ENCODE measurements at places on chromosomes 5 and 9.

DNA sequence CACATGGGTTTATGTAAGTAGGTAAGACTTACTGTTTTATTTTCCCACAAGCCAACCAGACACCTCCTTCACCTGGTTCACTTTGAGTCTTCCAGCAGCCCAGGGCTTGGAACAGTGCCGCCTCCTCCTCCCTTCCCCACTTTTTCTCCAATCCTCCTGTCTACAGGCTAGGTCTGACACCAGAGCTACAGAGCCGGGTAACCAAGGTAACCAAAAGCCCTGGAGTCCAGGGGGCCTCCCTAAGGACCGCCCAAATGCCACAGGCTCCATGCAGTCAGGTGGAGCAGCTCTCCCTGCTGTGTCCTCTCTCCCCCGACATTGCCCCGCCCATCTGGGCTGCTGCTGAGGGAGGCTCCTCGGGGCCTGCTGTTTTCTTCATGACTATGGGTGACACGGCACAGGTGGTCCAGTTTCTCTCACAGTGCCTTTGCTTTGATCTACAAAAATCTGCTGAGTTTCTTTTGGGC lies 138.0 kb upstream of the EFNA5 start:
- no peak for DNase-seq

- DNase-seq: no peak
Observed at GRCh38 chr5:17167171-17167891, 50.1 kb upstream of the BASP1 start.

DNA sequence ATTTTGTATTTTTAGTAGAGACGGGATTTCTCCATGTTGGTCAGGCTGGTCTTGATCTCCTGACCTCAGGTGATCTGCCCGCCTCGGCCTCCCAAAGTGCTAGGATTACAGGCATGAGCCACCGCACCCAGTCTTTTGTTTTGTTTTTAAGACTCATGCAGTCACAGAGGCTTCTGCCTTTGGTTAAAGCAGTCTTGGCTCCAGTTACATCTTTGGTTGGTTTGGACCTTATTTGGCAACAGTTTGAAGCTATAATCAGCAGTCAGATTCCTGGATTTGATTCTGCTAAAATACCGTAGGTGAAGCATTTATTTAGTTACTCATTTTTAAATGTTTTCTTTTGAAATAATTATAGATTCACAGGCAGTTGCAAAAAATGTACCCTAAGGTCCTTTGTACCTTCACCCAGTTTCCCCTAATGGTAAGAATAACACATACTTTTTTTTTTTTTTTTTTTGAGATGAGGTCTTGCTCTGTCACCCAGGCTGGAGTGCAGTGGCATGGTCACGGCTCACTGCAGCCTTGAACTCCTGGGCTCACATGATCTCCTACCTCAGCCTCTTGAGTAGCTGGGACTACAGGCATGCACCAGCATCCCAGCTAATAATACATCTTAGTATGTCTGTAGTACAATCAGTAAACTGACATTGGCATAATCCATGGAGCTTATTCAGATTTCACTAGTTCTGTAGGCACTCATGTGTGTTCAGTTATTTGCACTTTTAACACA lies 15.7 kb downstream of the USP20 start:
- no peak for DNase-seq

GRCh38 chr5:153491038-153491744 lies 721 bp downstream of the GRIA1 start:
- DNase-seq: no peak

GRCh38 chr5:154316223-154316935 lies 125.8 kb downstream of the GALNT10 start:
- peak; percentile 21 for DNase-seq

DNA sequence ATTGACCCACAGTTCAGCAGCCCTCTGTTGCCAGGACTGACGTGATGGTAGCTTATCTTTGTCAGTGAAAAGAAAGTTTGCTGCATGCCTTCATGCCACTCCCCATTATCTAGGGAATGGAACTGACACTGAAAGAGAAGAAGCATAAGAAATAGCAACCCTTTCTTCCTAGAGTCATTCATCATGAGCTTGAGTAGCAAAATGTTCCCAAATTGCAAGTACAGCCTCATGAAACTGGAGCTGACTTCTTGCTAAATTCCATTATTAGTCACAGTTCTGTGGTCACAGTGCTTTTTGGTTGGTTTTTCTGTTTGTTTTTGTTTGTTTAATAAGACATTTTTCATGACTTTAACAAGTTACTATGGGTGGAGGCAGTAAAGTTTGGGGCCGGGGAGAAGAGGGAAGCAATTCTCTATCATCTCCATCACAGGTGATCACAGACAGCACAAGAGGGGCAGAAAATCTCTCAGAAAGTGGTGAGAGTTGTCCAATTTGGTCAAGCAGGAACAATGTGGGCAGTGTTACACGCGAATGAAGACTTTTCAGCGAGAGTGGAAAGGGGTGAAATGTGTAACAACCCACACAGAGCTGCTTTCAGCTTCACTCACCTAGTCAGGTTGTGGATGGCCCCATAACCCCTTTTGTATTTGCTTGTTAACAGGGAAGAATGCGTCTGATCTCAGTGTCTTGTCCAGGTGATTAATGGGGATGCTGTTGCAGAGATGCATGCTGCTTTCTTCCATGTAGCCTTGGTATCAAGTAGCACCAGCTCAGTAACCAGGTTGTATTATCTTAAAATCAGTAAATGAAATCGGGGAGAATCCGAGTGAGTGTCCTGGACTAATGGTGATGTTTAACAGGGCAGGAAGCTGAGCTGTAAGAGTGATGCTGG lies 440.4 kb downstream of the DMRT2 start:
- peak; percentile 71 for DNase-seq

DNA sequence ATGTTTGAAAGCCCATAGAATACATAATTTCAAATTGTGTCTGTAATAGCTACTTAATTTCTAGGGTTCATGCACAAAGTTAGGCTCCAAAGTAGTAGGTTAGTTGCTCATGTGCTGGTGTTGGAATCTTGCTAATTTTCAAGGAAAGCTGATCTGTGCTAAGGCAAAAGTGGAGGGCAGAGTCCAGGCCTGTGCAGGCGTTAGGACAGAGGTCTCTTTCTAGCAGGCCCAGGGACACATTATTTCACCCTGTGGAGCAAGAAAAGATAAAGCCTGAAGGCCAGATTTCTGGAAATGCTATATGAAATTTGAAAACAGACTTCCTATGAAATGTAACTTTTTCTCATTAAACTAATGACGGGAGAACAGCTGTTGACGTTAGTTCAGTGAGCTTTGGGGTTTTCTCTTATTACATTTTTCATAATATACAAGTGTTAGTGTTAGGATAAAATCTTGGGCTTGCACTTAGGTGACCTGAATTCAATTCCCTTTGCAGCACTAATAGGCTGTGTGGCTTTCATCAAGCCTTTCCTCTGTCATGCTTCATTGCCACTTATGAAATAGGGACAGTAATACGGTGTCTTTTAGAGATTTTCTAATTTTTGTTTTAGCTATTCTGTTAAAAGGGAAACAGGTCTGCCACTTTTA lies 196.7 kb upstream of the HAPLN1 start:
- no peak for DNase-seq

- no peak for DNase-seq
Observed at GRCh38 chr5:143180751-143181150, 222.7 kb downstream of the NR3C1 start.

GRCh38 chr9:114275246-114276004 lies 47.5 kb upstream of the ORM1 start:
- peak; percentile 52 for DNase-seq

DNA sequence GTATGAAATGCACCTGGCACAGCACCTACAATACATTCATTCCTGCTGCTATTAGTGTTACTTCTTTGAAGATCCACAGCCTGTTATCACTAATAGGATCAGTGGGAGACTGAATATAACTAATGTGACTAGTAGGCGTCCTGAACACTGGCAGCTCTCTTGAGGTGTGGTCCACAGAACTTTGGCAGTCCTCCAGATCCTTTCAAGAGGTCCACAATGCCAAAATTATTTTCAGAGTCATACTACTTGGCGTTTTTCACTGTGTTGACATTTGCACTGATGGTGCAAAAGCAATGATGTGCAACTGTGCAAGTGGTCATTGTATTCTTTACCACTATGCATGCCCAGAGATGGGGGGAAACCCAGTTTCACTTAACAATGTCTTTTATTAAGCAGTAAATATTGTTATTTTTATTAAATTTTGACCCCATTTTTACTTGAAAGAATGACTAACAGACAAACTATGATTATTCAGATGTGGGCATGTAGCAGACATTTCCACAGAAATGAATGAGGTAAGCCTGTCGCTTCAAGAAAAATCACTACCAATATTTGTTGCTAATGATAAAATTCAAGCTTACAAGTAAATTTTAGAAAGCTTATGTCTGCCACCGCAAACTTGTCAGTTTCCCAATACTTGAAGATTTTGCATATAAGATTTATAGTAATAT lies 48.9 kb downstream of the ADRB2 start:
- peak; percentile 27 for DNase-seq

GRCh38 chr5:38453506-38453905 lies 102.9 kb downstream of the LIFR start:
- no peak for DNase-seq

DNA sequence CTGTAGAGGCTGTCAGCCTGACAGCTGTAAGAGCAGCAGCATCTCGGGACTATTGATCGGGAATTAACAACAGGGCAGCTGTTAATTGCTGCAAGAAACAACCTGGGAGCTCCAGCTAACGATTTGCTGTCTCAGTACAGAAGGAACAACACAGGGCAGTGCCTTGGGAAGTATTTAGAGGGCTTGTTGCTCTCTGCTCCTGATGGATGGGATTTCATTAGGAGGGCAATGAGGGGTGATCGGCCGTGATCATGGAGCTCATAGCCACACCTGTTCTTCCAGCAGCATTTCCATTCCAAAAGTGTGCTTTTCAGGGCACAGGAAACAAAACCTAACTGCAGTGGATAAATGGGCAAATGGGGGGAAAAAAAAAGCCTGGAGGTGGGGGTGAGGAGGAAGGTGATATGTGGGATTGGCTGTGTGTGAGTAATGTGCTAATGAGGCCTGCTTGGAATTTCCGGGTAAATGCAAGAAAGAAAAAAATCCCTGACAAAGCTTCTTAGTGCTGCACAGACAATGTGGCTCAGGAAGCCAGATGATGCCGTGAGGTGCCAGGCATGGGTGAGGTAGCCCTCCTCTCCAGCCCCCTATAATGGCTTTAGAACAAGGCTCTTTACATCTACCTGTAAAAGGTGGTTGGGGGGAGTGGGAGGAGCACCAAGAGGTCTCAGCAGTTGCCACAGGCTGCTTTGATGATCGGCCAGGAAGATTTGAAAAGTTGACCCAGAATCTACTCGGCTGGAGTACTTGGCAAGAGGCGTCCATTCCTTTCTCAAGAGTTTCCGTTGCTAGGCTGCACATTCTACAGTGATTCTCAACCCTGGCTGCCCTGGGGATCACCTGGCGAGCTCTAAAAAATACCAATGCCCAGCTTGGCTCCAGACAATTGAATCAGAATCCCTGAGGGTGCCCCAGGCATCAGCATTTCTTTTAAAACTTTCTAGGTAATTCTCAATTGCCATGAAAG lies 139.5 kb upstream of the KLF9 start:
- peak; percentile 87 for DNase-seq

- DNase-seq: no peak
Observed at GRCh38 chr9:85331626-85332025, 410.1 kb downstream of the AGTPBP1 start.

GRCh38 chr5:90550963-90551362 lies 7.6 kb upstream of the ADGRV1 start:
- DNase-seq: no peak

- DNase-seq: no peak
Observed at GRCh38 chr5:40483316-40483715, 196.4 kb upstream of the PTGER4 start.

DNA sequence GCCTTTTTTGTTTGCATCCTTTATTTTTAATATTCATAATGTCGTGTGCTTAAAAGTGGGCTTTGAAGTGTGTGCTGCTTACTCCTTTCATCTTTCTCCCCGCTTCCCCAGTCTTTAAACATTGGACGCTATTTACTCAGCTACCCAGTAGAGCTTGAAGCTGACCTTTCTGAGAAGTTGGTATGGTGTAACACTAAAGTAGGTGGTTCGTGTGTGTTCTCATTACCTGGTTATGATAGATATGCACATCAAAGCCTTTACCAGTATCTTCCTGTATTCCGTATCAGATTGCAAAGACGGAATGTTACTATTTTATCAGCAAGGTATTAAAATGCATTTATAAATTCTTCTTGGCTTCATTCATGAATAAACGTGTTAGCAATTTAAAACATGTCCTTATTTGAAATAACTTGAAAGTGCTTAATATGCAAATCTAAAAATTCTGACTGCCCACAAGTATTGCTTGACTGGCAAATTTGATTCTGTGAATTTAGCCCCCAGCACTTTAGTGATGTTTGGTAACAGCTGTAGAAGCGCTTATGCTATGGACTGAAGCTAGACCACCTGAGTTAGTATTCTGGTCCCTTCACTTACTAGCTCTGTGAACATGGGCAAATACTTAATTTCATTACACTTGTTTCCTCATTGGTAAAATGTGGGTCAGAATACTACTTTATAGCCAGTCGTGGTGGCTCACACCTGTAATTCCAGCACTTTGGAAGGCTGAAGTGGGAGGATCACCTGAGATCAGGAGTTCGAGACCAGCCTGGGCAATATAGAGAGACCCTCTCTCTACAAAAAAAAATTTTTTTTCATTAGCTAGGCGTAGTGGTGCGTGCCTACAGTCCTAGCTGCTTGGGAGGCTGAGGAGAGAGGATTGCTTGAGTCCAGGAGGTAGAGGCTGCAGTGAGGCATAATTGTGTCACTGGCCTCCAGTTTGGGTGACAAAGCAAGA lies 1.7 kb downstream of the RRAGA start:
- peak; percentile 44 for DNase-seq

DNA sequence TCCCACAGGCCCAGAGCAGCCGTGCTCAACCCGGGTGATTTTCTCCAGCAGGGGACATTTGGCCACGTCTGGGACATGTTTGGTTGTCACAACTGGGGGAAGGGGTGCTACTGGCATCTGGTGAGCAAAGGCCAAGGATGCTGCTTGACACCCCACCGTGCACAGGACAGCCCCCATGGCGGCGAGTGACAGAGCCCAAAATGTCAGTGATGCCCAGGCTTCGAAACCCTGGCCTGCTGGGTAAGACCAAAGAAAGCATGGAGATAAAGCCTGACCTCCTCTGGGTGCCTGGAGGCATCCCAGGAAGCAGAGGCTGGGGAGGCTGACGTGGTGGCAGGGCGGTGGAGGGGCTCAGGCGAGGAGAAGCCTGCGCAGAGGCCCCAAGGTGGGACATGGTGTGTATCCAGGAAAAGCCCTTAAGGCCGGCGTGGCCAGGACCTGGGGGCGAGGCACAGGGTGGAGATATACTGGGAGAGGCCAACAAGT lies 66.4 kb downstream of the ZNF354C start:
- no peak for DNase-seq

GRCh38 chr5:146744068-146744745 lies 134.3 kb downstream of the PPP2R2B start:
- DNase-seq: peak; percentile 4

- no peak for DNase-seq
Observed at GRCh38 chr5:122321921-122322320, 9.9 kb downstream of the SNCAIP start.

DNA sequence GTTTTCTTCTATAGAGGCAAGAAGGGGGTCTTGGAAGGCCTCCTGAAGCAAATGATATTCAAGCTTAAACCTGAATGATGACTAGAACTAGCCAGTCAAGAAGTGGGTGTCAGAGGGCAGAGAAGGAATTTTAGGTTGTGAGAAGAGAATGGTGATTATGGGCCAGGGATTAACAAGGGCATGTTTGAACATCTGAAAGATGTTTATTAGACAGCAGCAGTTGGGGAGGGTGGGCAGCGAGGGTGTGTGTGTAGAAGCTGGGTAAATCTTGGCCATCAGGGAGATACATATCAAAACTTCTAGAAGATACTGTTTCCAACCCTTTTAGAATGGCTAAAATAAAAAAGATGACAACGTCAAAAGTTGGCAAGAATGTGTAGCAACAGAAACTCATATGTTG lies 54.5 kb downstream of the MAN2A1 start:
- DNase-seq: no peak

GRCh38 chr9:117779760-117780159 lies 75.6 kb downstream of the TLR4 start:
- no peak for DNase-seq
